ENCODE measurements at places on chromosomes 5 and 9.

- DNase-seq, result no peak
Measured at GRCh38 chr5:4837489-4838058, 302.6 kb upstream of the ADAMTS16 start.

DNA sequence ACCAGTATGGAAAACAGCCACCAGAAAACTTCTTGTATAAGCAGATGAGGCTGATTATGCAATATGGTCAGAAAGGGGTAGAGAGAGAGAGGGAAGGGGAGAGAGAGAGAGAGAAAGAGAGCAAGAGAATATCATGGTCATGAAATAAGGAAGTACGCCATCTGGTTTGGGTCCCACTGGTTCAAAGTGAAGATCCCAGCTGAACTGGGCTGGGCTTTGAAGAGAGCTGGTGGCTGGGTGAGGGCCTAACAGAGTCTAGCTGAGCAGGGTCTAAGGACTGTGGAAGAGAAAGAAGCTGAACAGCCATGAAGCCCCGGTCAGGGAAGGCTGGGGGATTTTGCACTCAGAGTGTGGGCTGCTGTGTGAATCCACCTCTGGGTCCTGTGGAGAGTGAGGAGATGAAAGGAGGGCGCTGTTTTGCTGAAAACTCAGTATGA lies 14.6 kb downstream of the TRIM14 start:
- DNase-seq, result no peak

DNA sequence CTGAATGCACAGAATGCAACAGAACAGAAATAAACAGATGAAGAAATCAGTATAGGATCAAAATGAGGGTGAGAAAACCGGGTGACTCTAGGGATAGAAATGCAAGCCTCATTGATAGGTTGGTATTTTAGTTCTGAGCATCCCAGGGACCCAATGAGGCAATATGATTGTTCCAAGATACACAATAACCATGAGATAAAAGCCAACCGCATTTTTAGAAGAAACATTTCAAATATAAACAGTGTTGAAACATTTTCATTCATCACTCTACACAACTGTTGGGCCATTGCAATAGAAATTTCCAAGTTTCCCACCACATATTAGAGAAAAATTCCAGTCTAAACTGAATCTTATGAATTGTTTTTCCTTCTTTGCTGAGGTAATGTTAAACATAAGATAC lies 452.3 kb upstream of the PTGER4 start:
- DNase-seq, result no peak

DNA sequence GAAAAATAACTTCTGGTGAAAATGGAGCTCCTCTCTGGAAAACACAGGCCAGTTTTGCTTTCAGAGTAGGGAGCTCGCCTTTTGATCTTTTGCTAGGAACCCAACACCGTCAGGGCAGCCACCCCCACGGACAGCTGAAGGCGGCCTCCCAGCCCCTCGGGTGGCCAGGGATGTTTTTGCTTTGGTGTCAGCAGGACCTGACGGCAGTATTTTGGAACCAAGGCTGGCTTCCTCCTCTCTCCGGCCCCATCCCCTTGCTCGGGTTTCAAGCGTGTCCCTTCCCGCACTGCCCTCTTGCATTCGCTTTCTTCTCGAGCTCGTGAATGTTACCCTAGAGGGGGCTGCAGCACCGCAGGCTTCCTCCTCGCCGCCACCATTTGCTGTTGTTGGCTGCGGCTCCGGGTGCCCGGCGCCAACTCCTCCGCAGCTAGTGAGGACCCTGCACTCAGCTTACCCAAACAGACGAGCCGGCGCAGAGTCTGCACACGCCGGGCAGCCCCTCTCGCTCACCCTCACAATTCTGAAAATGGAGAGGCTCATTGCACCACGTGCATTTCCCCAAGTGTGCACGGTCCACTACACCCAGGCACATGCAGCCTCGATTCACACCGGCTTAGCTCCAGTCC lies 35.5 kb upstream of the ADAMTSL1 start:
- DNase-seq, result no peak

- DNase-seq, result no peak
Measured at GRCh38 chr5:14266686-14267085, 123.5 kb downstream of the TRIO start.

- DNase-seq, result no peak
Measured at GRCh38 chr5:177306674-177307543, 3.3 kb downstream of the PRELID1 start.

- DNase-seq, result no peak
Measured at GRCh38 chr5:134609232-134609851, 23.3 kb downstream of the SAR1B start.

DNA sequence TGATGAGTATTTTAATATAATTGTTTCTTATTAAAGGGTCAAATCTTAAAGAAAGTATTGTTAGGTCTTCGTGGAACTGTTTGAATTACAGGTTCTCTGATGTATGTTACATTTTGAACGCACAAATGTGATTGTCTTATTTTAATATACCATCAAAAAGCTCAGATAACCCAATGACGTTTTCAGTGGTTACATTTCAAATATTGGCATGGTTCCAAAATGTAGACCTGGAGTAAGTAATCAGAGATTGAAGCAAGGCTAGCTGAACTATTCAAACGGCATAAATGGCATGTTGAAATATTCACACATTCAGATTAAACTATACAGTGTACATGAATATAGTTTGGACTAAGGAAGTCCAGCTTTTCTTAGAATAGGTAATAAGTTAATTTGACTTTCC lies 281.7 kb upstream of the EFNA5 start:
- no peak for DNase-seq

DNA sequence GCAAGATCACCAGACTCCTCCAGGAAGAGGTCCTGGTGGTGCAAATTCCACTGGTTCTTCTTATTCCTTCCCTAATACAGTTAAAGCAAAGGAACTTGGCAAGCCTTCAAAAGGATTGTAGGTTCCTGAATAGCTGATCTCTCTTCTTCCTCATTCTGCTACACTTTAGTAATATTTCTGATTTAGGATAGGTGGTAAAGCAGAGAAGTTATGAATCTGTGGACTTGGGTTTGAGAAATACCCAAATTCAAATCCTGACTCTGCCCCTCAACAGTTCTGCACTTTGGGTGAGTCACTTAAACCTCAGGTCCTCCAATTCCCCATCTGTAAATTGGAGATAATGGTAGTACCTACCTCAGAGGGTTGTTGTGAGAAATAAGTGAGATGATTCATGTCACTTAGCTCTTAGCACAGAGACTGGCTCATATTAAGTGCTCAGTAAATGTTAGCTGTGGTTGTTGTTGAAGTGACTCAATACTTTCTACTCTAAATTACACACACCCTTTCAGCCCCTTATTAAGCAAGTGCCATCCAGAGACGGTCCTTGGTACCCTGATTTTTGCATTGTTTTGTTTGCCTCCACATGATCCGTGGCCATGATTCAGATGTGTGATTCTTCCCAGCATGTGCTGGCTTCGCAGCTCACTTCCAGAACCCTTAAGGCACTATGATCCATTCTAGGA lies 5.2 kb downstream of the SH3RF2 start:
- DNase-seq, result no peak

- DNase-seq, result no peak
Measured at GRCh38 chr5:124235576-124235975, 510.9 kb downstream of the ZNF608 start.

GRCh38 chr5:120550358-120550757 lies 86.3 kb downstream of the PRR16 start:
- DNase-seq, result no peak

DNA sequence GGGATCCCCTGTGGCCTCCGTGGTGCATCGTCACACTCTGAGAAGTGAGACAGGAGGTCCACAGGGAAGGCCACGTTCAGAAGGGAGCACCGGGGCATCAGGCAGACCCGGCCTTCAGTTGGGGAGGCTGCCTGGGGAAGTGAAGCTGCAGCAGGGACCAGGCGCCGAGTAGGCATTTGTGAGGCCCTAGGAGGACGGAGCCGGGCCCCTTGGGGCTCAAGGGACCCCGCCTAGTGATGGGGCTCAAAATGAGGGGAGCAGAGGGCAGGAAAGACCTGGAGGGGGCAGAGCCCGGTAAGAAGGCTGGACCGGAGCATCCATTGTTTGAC lies 85.4 kb upstream of the FAM120A start:
- no peak for DNase-seq

DNA sequence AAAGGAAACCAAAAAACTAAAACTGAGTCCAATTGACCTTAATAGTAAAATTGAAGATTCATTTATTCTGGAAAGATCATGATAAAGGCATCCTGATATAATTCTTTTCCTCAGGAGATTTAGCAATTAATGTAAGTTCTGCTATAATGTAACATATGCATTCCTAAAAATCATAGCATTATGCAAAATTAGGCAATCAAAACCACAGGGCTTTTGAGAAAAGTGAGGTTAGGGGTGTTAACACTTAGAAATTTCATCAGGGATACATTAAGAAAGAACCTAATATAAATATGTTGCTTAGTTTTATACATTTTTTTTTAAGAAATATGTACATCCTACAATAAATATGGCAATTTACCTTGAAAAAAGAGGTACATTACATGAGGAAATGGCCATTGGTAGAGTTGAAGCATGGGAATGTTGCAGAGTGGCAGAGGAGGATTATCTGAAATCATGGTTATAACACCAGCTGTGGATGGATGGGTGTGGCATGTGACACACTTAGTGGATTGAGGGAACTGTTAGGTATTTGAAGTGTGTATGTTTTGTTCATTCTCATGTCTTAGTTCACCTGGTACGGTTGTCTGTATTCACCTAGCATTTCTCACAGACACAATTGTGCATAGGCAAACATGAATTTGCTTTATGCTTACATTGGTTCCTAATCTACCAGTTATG lies 51.1 kb downstream of the CCNH start:
- DNase-seq, result no peak

DNA sequence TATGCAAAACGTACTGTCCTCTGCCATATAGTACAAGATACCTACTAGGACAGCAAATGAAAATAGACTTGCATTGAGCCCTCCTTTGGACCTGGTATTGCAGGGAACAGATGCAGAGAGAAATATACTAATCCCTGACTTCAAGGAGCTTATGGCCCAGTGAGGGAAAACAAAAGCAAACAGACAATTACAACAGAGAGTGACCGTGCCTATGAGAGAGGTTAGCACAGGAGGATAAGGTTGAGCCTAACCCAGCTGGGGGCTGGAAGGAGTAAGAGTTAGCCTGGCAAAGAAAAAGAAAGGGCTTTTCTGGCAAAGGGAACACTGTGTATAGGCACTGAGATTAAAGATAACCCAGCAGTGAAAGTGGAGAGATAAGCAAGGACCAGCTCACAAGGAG lies 5.5 kb downstream of the CDC26 start:
- no peak for DNase-seq

GRCh38 chr9:34378376-34379060 lies 1.8 kb upstream of the MYORG start:
- DNase-seq, result no peak

DNA sequence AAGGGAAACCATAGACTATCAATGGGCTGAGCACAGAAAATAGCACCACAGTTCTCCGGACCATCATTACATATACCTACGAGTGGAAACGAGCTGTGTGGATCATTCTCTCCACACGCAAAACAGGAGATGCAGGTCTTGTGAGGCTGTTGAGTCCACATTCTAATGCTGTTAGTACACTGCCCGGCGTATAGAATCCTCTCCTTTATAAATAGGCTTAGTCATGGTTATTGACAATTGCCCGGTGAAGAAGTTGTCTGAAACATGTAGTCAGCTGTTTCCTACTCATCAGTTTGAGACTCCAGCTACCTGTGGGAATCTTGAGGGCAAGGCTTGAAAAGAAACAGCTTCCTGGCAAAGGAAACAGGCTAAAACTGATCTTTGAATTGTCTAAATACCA lies 602.0 kb upstream of the EDIL3 start:
- no peak for DNase-seq

DNA sequence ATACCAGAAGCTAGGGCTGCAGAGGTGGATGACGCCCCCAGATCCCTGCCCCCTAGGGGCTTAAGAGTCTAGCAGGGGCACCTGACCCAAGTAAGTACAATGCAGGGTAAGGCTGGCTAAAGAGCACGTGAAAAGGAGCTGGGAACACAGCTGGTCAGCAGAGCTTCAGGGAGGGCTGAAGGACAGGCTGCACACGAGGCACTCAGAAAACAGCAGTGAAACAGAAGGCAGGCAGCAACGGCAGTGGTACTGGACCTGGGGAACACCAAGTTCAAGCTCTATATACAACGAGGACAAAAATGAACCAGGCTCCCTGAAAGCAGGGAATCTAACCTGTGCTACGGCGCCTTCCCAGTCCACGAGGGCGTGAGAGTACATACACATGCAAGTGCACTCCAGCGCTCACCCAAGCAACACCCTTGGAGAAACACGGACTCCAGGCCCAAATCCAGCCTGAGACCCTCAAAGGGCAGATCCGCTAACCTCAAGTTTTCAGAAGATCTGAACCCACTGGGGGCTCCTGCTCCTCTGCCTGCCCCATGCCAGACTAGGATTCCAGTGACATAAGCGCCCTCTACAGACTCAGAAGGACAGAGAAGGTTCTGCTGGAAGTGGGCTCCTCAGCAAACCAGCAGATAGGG lies 57.4 kb downstream of the PSMB7 start:
- DNase-seq, result no peak

GRCh38 chr9:15426019-15426418 lies 3.3 kb downstream of the SNAPC3 start:
- DNase-seq, result no peak

- DNase-seq, result peak; percentile 76
Measured at GRCh38 chr5:157172403-157172802, 6.3 kb upstream of the GARIN3 start.

DNA sequence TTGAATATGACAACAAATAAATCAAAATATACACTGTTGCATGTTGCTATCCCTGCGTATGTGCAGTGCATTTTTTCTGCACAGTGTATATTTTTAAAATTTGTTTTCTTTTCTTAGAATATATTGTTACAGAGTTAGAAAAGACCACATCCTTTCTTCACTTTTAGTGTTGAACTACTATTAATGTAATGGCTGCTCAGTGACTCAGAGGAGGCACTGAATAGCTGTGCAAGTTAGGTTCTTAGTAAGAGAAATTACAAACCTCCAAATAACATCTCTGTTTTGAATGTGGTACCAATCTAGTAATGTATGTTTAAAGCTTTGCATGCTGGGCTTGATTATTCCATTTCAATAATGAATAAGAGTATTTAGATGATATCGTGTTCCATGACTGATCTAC lies 208.9 kb upstream of the PRR16 start:
- DNase-seq, result no peak

DNA sequence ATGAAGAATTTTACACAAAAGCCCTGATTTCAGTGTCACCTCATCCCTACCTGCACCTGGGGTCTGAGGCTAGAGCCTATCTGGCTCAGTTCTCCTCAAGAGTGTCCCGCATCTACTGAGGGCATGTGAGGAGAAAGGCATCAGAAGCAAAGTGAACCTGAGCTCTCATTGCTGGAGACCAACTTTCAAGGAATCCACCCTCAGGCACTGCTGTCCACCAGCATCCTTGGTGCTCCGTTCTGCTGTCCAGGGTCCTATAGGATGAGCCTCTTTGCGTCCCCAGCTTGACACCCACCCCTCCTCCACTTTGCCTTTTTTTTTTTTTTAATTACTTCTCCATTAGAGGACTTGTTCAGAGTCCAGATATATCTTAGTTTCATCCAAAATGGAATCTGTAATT lies 49.5 kb downstream of the CAMSAP1 start:
- DNase-seq, result no peak

- no peak for DNase-seq
Measured at GRCh38 chr5:148255456-148255855, 13.1 kb upstream of the SPINK13 start.
